CD4-positive, alpha-beta T cell treated with Interleukin-4 for 4 hours (primary cell): ENCODE measurements at places on chromosomes 5 and 9.

GRCh38 chr9:92426501-92427145 is 2.4 kb upstream of the OMD start:
- DNase-seq: no peak

GRCh38 chr5:107329850-107330249 is 340.9 kb downstream of the EFNA5 start:
- no peak for DNase-seq

DNA sequence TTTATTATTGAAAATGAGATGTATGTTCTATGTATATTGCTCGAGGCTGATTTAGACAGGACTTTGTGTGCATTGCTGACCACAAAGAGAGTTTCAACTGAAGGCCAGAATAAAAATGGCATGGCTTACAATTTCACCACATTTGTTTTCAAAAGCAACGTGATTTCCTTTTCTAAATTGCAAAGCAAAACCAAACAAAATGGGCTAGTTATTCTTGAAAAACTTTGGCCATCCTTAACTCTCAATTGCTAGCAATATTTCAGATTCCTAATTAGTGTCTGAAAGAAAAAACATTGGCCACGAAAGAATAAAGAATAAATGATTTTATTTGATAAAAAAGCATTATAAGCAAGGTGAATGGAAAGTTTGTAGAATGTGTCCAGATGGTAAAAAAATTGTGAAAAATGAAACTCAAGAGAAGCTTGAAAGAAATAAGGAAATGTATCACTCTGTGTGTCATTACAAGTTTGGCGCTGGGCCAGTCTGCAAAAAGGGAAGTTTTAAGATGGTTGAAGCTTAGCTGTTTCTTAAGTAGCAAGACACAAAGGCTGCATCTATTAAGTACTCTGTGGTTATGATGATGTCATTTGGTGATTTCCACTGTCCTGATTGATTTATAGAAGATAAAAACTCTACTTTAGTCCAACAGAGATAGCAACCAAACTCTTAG is 89.2 kb upstream of the PRLR start:
- DNase-seq: peak; percentile 20

DNA sequence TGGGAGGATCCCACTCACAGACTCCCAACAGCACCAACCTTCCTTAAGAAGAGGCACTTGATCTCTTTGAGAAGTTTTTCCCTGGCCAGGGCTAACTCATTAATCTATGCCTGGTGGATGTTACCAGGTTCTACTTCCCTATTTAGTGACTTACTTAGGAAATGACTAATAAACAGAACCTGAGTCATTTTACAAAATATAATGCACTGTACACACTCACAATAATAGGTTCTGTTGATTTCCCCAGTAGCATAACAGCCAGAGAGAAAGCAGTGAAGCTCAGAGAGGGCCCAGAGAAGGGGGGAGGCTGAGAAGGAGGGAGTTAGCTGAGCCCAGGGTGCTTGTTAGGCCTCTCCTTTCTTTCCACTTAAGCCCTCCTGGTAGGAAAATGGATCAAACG is 27.1 kb downstream of the FRMD3 start:
- no peak for DNase-seq

- no peak for DNase-seq
Measured at GRCh38 chr5:153350175-153350883, 140.1 kb upstream of the GRIA1 start.

DNA sequence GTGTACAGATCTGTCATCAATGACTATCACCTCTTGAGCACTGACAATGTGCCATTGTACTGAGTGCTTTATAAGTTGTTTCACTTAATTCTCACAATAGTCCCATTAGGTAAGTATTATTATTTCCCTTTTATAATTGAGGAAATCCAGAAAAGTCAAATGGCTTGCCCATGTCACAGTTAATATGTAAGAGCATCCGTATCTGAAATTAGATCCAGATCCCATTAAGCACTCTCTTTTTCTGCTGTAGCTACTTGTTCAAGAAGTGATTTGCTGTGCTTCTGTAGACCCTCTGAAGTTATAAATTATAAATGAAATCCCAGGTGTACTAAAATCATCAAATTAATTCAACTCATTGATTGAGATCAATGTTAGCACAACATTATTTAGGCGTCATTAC is 94.7 kb downstream of the INIP start:
- no peak for DNase-seq

- DNase-seq: no peak
Measured at GRCh38 chr5:159861086-159861485, 55.2 kb upstream of the ADRA1B start.

DNA sequence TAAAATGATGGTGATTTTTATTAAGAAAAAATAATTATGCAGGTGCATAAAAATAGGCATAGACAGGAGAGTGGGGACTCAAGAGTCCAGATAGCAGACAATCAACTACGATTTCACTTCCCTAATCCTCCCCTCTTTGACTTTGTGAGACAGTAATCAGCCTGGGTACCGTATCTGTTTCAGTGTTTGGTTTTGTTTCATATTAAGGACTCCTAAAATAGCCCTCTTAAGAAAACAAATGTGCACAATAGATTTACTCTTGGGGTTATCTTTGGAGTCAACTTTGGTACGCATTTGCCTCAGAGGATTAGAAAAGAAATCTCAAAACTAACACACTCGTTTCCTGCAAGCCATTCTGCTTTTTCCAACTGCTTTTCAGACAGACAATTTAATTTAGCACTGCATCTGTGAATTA is 96.3 kb downstream of the ZNF608 start:
- no peak for DNase-seq

DNA sequence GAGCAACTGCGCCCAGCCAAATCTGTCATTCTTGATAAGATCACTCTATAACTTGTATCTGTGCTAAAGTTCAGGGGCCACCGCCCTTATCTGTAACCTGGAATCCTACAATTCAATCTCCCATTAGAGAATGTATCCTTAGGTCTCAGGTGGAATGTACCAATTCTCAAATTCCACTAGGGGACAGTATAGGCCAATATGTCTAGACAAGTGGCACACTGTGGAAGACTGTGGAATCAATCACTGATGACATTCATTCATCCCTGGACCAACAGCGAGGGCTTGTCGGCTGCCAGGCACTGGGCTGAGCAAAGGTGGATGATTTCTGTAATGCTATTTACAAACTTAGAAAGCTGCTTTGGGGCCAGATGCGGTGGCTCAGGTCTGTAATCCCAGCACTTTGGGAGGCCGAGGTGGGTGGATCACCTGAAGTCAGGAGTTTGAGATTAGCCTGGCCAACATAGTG is 28.7 kb upstream of the MEGF9 start:
- DNase-seq: peak; percentile 43

DNA sequence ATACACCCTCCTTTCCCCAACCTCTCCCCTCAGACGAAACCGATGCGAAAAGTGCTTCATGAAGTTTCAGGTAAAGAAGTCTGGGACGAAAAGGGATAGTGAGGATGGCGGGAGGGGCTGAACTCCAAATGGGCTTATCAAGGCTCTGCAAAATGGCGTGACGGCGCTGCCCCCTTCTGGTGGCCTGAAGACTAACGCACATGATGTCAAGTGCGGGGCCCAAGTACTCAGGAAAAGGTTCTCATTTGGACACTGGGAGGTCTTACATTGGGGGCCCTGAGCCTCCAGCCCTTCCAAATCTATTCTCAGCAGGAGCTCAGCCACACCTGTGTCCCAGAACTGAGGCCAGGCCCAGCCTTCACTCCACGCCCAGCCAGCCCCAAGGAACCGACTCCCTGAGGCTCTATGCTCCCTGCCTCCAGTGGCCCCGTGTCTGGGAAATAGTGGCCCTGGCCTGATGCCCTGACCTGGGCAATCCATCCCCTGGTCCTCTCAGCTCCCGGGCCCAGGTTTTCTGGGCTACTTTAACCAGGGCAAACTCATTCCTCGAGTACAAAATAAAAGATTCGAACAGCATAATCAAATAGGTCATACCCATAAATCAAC is 119.9 kb downstream of the KCNIP1 start:
- no peak for DNase-seq

DNA sequence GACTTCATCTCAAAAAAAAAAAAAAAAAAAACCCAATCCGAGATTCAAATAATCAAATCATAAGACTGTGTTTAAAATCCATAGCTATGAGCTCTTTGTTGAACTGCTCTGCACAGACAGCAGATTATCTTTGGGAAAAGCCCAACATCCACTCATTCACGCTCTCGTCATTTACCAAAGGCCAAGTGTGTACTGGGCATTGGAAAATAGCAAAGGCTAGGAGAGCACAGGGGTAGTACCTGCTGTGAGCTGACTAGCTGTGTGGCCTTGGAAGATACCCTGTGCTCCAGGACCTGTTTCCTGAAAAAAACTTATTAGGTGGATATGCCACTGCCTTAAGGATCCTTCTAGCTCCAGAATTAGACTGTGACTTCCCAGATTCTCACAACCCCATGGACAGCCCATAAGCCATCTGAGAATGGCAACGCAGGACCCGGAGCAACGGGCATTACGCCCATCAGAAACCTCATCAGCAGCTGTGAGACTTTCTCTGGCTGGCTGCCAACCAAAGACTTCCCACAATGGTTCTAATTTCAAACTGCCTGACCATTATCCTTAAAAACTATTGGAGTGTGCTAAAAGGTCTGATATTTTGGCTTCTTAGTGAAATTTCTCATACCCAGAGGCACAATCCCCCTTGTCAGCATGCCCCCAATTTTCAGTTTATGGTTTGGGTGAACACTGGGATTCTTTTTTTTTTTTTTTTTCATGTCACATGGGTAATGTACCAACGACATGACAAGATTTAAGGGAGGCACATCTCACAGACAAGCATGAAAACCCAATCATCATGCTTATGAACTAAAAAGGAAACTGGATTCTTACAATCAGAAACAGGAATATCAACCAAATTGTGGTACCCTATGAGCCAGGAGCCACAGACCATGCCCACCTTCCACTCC is 16.8 kb downstream of the SERINC5 start:
- DNase-seq: no peak

DNA sequence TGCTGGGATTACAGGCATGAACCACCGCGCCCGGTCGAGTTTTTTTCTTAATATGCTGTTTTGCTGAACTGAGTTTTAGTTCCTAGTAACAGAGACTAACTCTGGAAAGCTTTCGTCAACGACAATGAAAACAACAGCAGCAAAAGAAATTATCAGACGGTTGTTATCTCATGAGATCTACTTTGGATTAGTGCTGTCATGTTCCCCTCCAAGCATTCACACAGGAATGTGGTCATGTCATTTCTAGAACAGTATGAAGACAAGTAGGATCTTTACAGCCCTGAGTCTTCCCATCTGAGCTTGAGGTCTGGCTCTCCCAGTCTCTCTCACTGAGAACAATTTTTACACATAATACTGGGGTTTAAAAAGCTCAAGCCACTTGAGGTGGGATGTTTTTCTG is 4.0 kb upstream of the ANKRD33B start:
- no peak for DNase-seq

DNA sequence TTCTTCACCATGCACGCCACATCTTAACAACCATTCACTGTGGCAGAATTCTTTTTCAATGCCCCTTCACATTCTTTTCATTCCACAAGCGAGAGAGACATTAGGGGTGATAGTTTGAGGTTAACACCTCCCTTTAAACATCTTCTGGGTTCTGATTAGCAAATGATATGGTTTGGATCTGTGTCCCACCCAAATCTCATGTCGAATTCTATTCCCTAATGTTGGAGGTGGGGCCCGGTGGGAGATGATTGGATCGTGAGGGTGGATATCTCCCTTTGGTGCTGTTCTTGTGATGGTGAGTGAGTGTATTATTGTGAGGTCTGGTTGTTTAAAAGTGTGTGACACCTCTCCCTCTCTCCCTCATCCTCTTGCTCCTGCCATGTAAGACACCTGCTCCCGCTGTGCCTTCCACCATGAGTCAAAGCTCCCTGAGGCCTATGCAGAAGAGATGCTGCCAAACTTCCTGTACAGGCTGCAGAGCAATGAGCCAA is 46.1 kb upstream of the RAI14 start:
- no peak for DNase-seq

DNA sequence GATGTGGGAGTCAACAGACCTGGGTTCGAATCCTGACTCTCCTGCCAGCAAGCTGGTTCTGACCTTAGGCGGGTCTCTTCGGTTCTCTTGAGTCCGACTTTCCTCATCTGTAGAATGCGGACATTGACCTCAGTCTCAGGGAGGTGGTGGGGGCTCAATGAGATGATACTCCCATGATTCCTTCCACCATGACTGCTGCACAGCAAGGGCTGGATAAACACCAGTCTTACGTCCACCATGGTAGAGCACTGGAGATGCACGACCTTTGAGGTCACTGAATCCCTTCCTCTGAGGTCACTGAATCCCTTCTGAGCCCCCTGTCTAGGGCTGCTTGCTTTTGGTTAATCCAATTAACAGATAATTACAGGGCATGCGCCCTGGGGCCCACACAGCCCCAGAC is 12.5 kb upstream of the SMIM23 start:
- no peak for DNase-seq

GRCh38 chr9:69120380-69121154 is 53.5 kb upstream of the TJP2 start:
- no peak for DNase-seq

GRCh38 chr5:150116667-150117400 is 30.5 kb upstream of the CSF1R start:
- DNase-seq: no peak

DNA sequence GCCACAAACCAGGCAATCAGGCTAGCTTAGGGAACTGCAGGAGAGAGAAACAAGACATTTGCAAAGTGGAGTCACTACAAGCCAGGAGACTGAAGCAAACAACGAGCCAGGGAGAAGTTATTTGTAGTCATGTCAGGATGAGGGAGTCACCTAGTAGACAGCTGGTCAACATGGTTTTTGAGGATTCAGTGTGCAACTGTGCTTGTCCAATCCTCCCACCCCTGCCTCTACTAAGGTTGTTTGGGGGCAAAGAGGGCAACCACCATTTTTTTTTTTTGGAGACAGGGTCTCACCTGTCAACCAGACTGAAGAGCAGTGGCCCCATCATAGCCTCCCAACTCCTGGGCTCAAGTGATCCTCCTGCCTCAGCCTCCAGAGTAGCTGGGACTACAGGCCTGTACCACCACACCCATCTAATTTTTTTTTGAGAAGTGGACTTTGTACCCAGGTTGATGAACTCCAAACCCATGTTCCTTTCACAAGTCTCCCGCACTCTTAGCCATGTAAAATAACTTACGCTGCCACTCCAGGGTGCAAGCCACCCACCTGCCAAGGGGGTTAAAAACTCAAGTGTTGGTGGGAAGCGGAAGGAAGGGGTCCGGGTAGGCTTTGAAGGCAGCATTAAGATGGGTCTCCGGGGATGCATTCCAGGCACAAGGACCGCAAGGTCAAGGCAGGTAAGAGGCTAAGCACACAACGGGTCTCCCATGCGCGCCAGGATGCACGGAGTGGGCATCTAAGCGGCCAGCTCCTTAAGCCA is 995 bp downstream of the RPL35 start:
- DNase-seq: no peak

DNA sequence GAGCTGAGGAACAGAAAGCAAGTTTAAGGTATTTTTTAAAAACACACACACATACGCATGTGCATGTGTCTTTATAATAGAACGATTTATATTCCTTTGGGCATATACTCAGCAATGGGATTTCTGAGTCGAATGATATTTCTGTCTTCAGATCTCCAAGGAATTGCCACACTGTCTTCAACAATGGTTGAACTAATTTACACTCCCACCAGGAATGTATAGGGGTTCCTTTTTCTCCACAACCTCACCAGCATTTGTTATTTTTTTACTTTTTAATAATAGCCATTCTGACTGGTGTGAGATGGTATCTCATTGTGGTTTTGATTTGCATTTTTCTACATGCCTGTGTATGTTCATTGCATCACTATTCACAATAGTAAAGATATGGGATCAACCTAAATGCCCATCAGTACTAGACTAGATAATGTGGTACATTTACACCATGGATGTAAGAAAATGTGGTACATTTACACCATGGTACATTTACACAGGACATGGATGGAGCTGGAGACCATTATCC is 60.3 kb upstream of the MAP3K1 start:
- no peak for DNase-seq
